Kasumi-1 (cell line): ENCODE measurements at places on chromosomes 4 and X.

- no peak for DNase-seq
Measured at GRCh38 chrX:137549851-137550664, 15.9 kb upstream of the ZIC3 start.

- DNase-seq, result no peak
Measured at GRCh38 chrX:133916984-133917722, 68.2 kb downstream of the GPC3 start.

DNA sequence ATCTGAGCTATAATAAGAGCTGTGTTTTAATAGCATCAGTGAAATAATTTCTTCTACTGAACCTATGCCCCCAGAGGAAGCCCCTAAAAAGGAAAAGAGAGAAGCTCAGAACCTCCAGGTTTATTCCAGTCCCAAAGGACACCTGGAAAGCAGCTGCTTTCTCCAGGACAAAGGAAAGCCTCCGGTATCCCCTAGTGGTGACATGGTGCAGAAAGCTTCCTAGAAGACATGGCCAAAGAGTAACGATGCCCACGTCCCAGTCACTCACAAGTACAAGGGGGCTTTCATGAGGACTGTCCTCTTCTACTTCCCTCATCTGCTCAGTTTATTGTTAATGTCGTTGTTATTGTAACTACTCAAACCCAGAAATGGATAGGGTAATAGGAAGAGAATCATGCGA is 343.9 kb downstream of the UNC5C start:
- DNase-seq, result peak; percentile 35

DNA sequence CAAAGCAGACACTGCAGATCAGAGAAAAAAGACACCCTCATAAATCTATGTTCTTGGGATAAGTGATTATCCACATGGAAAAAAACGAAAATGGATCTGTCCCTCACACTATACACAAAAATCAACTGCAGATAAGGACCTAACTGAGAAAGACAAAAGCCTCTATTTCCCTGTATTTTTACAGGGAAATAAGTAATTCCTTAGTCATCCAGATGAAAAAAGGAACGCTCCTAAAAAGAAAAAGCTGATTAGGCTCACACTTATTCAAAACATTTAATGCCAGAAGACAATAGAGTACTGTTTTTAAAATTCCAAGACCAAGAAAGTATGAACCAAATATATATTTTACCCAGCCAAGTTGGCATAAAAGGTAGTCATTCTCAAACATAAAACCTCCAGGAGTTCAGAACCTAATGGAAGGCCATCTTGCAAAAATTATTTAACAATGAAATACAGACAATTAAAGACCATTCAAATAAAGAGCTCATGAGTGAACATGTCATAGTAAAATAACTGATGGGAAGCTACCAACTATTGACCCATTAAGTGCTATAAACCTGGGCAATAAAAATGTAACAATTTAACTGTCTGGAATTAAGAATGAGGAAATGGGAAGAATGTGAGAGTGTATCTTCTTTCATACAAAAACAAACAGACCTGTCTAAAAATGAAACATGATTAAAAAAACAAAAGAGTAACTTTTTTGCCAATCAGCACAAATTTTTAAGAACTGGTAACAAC is 20.4 kb downstream of the PAPSS1 start:
- DNase-seq, result no peak

DNA sequence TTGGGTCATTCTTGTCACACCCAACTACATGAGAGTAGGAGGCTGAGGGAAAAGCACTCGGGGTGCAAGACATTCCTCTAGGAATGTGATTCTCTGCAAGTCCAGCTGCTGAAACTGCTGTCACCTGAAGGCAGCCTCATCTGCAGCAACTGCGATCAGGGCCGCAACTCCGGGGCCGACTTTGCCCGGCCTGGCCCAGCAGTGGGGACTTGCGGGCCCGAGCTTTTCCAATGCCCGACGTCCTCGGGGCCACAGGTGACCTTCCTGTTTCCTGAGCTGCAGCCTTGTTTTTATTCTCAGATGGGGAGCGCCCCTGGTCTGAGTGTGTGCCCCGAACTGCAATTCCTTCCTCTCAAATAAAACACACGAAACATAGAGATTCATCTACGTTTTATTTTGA is 104.7 kb upstream of the NKX1-1 start:
- DNase-seq, result no peak

- DNase-seq, result no peak
Measured at GRCh38 chrX:155695419-155695818, 82.7 kb upstream of the TMLHE start.

DNA sequence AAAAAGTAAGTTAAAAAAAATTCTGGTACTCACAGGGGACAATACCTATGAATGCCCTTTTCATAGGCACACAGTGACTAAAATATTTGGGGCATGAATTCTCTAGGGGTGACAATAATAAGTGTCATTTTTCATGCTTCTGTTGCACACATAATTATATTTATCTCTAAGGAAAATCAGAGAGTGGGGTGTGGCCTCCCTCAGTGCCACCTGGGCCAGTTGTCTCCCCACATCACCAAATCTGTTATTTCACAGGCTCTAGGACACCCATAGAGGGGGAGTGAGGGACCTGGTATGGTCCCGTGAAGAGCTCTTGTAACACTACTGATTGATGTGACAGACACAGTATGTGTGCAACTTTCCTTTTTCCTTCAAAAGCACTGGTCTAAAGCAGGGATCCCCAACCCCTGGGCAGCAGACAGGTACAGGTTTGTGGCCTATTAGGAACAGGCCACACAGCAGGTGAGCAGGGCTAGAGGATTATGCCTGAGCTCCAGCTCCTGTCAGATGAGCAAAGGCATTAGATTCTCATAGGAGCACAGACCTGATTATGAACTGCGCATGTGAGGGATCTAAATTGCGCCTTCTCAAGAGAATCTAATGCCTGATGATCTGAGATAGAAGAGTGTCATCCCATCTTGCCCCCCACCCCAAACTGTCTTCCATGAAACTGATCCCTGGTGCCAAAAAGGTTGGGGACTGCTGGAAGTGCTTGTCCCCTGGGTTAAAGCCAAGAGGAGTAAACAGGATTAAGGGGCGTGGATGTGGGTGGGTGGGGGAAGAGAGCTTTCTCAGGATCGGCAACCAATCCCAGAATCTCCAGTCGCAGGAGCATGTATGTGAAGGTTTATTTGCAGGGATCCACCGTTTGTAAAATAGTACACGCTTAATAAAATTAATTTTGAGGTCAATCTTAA is 856 bp downstream of the SLC9B1 start:
- DNase-seq, result no peak

DNA sequence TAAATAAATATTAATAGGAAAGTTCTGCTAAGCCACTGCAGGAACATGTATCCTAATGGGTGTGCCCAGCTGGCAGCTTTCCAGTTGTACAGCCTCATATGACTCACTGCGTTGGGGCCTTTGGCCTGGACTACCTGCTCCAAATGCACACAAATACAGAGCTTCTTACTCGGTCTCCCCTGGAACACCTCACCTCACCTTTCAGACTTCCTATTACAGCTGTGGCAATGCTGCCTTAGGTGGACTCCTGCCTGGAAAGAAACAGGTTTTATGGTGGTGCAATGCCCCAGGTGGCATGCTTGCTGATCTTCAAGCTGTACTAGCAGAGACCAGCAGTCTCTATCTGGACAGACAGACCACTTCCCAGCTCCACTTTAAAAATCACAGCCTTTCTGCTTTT is 85.7 kb upstream of the EXOC1L start:
- DNase-seq, result no peak

- peak; percentile 80 for DNase-seq
Measured at GRCh38 chr4:150999086-150999485, 16.0 kb downstream of the LRBA start.

DNA sequence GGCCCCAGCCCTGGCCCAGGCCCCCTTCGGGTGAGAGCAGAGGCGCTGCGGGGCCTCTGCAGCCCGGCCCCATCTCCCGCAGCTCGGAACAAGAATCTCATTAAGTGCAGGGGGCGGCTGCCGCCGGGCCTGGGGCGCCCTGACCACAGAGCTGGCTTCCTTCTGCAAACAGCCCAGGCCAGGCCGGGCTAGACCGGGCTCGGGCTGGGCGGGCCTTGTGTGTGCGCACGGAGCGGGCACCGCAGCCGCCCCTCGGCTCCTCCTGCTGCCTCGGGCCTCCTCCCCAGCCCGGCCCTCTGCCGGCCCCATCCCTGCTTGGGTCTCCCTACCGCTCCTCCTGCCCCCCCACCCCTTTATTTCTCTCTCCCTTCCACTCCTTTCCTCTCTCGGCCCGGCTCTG is 83.3 kb downstream of the EFNB1 start:
- DNase-seq, result no peak

GRCh38 chr4:140450352-140450751 is 22.9 kb upstream of the CLGN start:
- no peak for DNase-seq

GRCh38 chrX:38879631-38880220 is 78.5 kb downstream of the MID1IP1 start:
- DNase-seq, result peak; percentile 38

GRCh38 chr4:83618431-83618830 is 82.5 kb downstream of the GPAT3 start:
- DNase-seq, result no peak
